H7 (cell line): ENCODE measurements at places on chromosomes 7 and 10.

- DNase-seq = no peak
These were observed 328.2 kb downstream of the TNS3 start for GRCh38 chr7:47253650-47254080.

GRCh38 chr7:25456467-25457171 is 228.3 kb upstream of the NPVF start:
- no peak for DNase-seq

DNA sequence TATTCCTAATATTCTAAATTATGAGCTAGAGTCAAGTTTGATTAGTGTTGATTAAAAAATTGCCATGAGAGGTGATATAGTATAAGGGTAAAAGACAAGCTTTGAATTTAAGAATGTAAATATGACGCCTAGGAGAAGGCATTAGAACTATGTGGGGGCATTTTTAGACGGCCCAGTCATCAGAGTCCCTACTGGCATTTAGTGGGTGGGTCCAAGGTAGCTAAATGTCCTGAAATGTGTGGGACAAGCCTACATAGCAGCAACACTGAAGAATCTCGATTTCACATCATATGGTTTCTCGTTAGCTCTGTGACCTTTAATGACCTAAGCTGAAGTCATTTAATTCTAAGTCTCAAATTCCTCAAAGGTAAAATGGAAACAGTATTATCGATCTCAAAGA is 133.5 kb downstream of the SGMS1 start:
- DNase-seq = no peak

GRCh38 chr10:26311383-26311940 is 94.9 kb downstream of the GAD2 start:
- DNase-seq = peak; percentile 41

- no peak for DNase-seq
These were observed 442.4 kb downstream of the TYW1 start for GRCh38 chr7:67438913-67439505.

- peak; percentile 52 for DNase-seq
These were observed 1.2 kb downstream of the UPP1 start for GRCh38 chr7:48090095-48090805.

- DNase-seq = peak; percentile 45
These were observed 980 bp downstream of the TMEM26 start for GRCh38 chr10:61452151-61452651.

DNA sequence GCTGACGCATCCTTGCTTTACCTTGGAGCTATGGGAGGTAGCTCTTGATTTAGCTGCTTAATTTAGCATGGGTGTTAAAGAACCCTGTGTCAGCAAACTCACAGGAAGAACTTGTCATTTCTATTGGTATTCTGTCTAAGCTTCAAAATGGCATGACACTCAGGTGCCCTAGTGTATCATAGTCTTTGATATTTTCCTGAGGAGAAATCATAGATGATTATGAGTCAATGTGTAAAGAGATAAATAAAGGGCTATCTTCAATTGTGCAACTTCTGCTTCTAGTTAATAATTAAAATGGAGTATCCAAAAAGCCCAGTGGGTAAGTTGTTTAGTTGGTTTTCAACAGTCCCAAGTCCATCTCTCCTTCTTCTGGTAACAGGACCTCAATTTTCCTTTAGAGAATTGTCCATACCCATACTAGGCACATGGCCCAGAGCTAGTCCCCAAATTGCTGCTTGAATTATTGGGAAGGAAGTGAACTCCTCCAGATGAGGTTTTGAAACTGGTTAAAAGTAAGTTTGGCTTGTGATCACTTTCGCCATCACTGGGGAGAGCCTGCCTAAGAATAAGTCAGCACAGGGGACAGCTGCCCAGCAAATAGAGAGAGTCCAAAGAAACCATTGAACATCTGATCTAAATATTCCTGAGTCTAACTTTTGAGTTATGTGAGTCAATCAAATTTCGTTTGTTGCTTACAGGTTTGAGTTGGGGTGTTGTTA is 169.0 kb upstream of the PHYHIPL start:
- DNase-seq = no peak

DNA sequence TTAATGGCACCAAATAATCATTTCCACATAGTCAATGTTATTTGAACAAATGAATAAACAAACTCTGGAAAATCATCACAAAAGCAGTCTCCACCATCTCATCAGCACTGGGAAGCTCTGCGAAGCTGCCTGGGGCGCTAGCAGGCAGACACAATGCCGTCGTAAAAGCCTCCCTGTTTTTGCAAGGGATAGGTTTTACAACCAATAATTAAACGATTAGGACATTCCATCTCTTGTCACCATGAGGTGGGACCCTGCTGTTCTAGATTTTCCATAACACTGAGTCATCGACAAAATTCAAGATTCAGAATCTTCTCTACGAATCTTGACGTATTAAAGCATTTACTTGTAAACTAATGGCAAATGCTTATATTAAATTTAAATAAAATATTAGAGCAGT is 172.8 kb upstream of the AKR1E2 start:
- peak; percentile 12 for DNase-seq

- peak; percentile 66 for DNase-seq
These were observed 8.4 kb upstream of the PGAM2 start for GRCh38 chr7:44073664-44074348.

GRCh38 chr7:27141923-27142579 is 1.4 kb downstream of the HOXA5 start:
- peak; percentile 82 for DNase-seq

DNA sequence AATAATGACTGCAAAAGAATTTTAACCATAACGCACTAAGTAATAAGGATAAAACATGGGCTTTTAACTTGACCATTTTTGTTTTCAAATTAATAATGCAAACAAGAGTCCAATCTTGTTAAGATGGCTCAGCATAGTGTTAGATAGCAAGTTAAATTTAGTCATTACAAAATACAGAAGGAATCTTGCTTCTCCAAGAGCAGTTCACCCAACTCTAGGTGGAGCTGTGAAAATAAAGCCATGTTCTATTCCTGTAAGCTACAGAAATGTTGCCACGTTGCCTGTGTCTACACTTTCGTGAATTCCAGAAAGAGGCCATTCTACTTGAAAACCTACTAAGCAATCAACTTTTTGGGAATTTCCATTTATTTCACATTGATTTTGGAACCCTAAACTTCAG is 191.9 kb downstream of the SFMBT2 start:
- no peak for DNase-seq

DNA sequence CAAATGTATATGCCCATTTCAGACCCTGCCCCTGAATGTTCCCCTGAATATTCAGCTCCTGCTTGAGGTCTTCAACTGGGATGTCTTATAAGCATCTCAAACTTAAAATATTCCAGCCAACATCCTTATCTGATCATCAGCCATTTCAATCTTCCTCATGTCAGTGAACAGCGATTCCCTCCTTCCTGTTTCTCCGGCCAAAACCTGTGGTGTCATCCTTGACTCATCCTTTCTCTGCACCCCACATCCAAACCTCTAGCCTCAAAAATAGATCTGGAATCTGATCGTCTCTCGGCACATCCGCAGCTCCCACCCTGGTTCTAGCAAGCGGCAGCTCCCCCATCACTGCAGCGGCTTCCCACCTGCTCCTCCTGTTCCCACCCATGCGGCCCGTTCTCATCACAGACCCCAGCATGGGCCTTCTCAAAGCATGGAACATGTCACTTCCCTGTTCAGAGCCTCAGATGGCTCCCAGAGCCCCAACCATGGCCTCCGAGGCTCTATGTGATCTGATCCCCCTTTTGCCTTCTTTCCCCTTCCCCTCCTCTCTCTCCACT is 165.7 kb downstream of the HECW1 start:
- no peak for DNase-seq

DNA sequence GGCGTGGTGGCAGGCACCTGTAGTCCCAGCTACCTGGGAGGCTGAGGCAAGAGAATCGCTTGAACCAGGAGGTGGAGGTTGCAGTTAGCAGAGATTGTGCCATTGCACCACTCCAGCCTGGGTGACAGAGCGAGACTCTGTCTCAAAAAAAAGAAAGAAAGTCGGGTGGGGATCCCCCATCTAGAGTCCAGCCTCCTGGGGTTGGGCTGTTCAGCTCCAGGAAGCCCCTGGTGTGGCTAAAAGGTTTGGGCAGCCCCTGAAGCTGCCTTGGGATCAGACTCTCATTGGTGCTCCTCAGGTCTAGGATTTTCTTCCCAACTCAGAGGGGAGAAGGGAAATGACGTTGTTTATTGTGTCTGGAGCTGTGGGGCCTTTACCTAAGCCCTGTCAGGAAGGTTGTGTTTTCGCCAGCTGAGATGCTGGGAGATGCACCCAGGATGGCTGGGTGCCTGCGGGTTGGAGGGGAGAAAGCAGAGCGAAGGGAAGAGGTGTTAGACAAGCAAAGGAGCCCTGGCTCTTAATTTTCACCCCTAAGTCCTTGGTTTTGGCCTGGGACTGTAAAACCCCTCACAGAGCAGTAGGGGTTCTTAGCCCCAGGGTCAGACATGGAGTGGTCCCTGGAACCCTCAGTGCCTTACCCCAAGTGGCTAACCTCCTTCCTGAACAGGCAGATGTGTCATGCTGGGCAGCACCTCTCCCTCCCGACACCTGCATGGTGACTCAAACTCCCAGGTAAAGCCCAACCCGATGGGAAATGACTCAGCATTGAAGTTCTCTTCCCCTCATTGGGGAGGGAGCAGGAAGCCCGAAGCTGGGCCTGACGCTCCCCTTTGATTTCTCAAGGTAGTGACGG is 21.1 kb downstream of the PLAU start:
- peak; percentile 74 for DNase-seq

DNA sequence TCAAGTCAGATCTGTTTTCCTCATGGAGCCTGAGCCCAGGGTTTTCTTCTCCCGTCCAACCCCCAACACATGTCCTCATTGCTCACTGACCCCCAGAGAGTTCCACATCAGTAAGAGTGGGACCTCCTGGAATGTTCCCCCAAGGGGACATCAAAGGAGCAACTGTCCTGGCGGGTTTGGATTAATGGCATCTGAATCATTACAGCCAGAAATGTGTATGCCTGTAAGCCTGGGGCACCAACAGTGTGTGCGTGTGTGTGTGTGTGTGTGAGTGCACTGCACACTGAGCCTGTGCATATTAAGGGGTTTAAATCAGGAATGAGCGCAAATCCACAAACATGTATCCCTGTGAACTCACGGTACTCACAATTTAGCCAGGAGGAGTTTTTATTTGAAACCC is 222.3 kb downstream of the PLXNA4 start:
- DNase-seq = no peak

DNA sequence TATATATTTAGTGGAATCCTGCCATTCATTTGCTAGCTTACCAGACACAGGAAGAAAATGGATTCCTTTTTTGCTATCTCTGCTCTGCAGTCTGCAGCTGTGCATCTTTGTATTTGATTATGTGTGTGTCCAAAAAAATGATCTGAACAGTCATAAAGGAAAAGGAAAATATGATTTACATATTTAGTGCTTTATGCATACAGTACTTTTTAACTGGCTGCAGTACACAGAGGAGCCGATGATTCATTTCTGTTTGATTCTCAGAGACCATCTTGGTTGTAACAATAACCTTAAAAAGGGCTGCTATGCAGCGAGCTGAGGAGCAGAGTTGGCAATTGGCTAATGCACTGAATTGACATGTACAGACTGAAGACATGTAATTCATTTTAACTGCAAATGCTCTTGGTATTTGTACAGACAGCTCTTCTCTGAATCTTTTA is 151.3 kb upstream of the FZD1 start:
- no peak for DNase-seq
